ENCODE measurements at places on chromosomes 2 and 18. TPM values are rescaled to one million over a fixed set of nuclear protein-coding genes. Genes with fewer than 3 reads are reported as not detected.

PLGLB1 gene
- not detected for total RNA-seq

NEUROD1 gene
- not detected for total RNA-seq

KIF1A gene
- total RNA-seq = 0.41 TPM

SGO2 gene
- total RNA-seq = 45.0 TPM

IL1RL2 gene
- total RNA-seq = not detected

Measured in T-helper 2 cell treated with Interferon-gamma antibody and Interleukin-4, amounts not matched to agents 100 ng/mL and 5 ng/mL, for 36 hours (primary cell).